ENCODE measurements at places on chromosomes 6 and 20.

- no peak for DNase-seq
These were observed 147.4 kb upstream of the SCGN start for GRCh38 chr6:25504661-25505060.

- DNase-seq: no peak
These were observed 1.5 kb downstream of the SYNDIG1 start for GRCh38 chr20:24470746-24471582.

- DNase-seq: no peak
These were observed 114.2 kb upstream of the LY86 start for GRCh38 chr6:6474170-6474920.

DNA sequence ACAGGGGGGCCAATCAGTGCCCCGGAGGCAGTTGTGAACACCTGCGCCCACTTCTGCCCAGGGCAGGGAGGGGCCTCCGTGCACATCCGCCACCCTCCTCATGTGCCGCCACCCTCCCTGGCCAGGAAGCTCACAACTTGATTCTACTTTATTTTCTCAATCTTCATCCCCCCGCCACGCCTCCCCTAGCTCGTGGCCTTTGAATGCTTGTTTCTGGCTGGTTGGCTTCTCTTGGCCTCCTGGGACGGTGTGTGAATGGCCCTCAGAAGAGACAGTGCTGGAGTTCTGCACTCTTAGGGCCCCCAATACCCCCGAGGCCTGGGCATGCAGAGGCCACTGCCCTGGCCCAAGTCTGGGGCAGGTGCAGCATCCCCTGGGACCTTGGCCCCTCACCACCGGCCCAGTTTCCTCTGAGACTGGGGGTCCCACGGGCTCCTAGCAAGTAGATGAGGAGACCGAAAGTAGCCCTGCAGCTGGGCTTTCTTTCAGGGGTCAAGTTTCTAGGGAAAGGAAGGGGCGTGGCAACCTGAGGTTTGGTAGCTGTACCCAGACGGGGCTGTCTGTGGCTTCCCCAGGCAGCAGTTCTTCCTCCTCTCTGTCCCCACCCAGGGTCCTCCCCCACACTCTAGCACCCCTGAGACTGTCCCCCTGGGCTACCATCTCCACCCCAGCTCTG lies 1.3 kb downstream of the RGS19 start:
- DNase-seq: no peak

DNA sequence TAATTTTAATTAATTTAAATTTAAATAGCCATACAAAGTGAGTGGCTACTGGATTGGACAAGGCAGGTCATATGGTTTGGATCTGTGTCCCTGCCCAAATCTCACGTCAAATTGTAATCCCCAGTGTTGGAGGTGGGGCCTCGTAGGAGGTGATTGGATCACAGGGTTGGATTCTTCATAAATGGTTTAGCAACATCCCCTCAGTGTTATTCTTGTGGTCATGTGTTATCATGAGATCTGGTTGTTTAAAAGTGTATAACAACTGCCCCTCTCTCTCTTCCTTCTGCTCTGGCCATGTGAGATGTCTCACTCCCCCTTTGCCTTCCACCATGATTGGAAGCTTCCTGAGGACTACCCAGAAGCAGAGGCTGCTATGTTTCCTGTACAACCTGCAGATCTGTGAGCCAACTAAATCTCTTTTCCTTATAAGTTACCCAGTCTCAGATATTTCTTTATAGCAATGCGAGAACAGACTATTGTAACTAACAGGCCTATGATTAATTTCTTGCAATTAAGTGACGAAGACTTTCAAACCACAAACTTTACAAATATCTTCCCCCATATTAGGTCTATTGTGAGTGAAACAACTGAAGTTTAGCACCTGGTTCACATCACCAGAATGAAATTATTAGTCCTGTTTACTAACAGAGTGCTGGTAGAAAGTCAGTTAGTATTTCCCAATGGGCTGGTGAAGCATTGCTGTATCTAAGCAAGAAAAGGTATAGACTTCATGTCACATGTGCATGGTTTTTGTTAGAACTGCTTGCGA lies 60.0 kb upstream of the TNFAIP3 start:
- DNase-seq: no peak

Data from spinal cord (tissue), 10 donors.